PC-3 (cell line): ENCODE measurements at places on chromosomes 3 and 15. TPM values are rescaled to one million over a fixed set of nuclear protein-coding genes. Genes with fewer than 3 reads are reported as not detected.

Gene RNF111
- total RNA-seq = 13.3 and 18.3 TPM in 2 replicates

Gene CIB2
- 7.3 and 10.4 TPM in 2 replicates for total RNA-seq

Gene ATP2C1
- 34.0 and 49.1 TPM in 2 replicates for total RNA-seq

Gene TF
- not detected in 2 replicates for total RNA-seq

Gene CCDC80
- 17.0 and 20.4 TPM in 2 replicates for total RNA-seq

Gene SLC6A1
- not detected in 2 replicates for total RNA-seq

Gene TTC21A
- total RNA-seq = 1.2 TPM in 2 replicates

Gene KLHL6
- total RNA-seq = not detected in 2 replicates
